ENCODE measurements at places on chromosomes 5 and 9.

DNA sequence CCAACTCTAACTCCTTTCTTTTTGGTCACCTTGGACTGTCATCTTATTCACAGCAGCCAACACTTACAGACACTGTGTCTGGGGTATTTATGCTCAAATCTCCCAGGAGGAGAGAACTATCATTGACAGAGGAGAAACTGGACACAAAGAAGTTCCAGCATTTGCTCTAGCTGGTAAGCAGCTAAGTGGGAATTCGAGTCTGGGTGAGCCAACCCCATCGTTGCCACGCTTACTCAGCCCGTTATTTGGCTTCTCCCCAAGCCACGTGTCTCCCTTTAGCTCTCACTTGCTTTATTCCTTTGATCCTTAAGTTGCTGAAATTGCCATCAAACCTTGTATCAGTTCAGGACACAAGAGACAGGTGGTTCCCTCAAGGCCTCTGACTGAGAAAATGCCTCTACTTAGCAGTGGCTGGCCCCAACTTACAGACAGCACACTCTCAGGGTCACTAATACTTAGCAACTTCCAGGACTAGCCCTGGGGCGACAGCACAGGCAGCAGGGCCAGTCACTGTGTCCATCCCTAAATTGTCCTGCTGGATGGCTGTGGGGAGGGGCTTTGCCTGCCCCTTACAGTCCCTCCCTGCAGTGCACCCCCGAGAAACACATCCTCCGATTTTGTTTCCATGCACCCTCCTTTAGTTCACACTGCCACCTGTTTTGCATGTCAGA, 1.4 kb downstream of the SLC36A2 start:
- no peak for DNase-seq

DNA sequence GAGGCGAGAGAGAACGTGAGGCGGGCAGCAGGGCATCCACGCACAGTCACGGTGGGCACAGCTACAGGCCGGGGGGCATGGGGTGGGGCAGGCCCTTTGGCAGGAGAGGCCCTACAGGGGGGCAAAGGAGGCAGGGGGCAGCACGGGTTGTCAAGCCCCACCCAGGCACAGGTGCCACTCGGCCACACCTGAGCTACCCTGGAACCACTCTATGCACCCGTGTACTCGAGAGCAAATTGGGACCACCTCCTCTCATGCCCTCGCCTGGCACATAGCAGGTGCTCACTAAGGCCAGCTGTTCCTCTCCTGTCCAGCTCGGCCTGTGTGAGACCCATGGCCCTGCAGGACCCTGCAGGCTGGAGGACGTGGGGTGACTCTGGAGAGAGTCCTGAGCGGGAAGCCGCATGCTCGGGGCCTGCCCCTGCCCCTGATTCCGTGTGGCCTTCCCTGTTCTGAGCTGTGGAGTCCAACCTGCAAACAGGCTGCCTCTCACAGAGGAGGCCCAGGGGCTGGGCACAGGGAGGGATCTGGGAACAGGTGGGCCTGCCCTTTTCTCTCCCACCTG, 31.4 kb upstream of the SARDH start:
- peak; percentile 16 for DNase-seq

GRCh38 chr9:127566351-127567001, 45.6 kb upstream of the STXBP1 start:
- no peak for DNase-seq

GRCh38 chr9:38062106-38062497, 6.9 kb downstream of the SHB start:
- no peak for DNase-seq

DNA sequence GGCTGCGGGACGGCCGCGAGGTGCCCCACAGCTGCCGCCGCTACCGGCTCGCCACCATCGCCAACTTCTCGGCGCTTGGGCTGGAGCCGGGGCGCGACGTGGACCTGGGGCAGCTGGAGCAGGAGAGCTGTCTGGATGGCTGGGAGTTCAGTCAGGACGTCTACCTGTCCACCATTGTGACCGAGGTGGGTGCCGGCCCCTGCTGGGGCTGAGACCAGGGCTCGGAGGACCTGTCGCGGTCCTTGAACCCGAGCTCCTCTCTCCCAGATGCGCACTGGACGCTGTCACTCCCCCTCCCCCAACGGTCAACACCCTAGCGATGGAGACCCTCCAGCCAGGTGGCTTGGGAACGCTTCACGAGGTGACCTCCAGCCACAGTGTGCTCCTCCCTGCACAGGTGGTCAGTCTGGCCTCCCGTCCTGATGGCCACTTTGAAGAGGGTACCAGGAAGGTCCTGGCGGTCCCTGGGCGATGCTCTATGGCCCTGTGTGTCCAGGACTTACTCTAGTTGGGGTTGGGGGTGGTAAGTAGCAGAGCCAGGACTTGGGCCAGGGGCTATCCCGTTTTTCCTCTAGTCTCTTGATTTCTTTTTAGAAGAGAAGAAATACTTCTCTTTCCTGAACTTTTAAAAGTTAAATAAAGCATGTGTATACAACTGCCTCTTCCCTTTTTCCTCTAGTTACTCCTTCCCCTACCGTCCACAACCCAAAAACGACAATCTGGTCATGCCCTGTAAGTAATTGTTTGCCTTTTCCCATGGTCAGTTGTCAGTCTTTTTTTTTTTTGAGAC, 866 bp downstream of the SLC22A5 start:
- DNase-seq, result no peak

DNA sequence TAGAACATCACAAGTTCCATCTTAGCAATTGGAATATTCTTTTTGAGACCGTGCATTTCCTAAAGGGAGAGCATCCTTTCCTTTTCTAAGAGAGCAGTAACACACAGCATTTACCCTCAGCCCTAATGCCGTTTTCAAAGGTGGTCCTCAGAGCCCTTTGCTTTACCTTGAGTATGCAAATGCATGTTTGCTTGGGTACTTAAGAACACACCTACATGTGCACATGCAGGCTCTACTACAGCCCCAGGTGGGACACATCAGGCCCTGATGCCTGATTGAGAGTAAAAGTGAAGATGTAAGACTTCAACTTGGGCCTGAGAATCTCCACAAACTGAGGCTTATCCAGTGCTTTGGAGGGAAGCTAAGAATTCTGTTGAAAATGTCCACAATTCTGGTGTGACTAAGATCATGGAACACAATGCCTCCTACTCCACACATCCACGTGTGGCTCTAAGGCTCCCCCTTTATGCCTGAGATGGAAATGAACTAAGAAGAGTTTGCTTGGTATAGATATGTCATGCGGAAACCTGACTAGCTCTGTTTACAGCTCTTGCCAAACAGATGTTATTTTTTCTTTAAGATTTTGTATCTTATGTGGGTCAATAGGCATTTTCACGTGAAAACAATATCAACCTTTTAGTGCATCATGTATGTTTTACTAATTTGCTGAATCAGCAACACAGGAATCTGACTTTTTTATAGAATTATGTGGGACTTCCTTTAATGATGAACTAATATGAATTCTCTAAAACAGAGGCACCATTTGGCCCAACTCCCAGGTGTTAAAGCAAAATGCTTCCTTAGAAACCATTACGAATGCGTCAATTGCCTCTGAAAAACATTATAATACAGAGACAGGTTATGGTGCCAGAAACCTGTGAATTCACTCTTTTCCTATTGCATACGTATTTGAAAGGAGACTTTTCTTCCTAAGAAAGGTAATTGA, 48.9 kb upstream of the SLC2A8 start:
- no peak for DNase-seq

DNA sequence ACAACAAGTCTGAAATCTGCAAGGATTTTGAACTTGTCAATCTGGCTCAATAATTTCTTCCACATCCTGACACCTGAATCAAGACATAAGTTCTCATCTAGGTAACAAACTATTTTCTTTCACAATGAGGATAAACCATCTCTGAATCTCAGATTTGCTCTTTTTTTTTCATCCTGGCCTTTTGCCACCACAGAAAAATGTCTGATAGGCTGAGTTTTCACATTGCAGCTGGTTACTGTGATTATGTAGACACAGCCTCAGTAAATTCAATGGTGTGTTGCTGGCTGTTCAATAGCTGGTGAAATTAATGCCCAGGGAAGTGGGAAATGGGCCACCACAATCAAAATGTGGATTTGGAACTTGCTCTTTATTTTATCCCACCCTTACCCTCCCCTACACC, 2.8 kb upstream of the ADRA1B start:
- DNase-seq, result no peak

GRCh38 chr9:37251452-37251851, 131.1 kb downstream of the ZCCHC7 start:
- DNase-seq, result no peak

GRCh38 chr9:130215341-130216119, 43.3 kb downstream of the NCS1 start:
- DNase-seq, result no peak

GRCh38 chr5:52743970-52744369, 43.7 kb upstream of the ITGA1 start:
- no peak for DNase-seq

DNA sequence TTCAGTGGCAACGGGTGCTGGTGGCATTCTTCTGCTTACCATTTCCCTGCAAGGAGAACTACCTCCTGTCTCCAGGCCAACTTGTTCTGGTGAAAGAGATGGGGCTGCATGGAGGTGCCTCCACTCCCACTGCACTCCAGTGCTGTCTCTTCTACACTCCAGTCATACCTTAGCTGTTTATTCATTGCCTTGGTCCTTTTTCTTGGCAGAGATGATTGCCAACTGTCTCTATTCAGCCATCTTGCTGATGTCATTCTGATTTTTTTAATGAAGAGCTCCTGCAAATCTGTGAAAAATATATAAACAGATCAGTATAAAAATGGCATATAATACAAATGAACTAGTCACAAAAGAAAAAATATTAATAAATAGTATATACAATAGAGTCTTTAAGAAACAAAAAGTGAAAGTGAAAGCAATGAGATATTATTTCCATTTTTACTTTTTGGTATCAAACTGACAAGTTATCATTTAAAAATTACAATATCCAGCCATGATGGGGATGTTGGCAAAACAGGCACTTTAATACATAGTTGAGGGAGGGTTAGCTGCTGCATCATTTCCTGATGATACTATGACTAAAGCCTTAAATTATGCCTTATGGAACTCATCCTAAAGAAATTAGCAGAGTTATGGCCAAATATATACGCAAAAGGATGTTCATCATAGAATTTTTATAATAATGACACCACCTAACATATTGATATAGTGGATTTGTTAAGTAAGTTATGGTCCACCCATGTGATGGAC, 109.4 kb downstream of the CARTPT start:
- no peak for DNase-seq

DNA sequence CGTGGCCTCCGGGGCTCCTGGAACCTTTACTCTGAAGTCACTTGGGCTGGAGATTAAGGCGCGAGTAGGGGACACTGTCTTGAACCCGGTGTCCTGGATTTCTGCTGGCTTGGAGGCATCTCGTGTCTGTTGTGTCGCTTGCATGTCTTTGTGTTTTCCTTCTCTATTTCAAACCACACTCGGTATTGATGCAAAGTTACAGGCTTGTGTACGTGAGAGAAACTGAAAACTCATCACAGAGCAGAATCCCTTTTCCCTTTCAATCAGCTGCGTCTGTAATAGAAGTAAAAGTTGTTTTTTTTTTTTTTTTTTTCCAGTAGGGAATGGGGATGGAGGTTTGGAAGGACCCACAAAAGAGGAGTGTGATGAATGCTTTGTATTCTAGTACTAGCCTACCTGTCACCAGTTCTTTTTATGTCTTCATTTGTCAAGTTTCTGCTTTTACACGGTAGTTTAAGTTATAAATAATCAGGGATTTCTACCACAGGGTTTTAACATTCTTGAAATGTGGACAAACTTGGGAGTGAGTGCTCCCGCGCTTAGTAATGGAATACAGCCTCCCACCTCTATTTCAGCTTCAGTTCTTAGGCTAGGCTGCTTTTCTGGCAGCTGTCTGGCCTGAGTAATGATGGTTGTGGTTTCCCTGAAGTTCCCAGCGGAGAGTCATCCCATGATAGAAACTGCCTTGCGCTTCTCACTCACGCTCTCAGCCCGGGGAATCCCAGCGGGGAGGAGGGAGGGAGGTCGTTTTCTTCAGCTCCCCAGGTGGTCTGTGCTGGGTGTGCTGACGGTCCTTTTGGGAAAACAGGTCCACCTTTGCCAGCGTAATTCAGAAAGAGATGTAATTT, 763 bp downstream of the TJP2 start:
- peak; percentile 77 for DNase-seq

DNA sequence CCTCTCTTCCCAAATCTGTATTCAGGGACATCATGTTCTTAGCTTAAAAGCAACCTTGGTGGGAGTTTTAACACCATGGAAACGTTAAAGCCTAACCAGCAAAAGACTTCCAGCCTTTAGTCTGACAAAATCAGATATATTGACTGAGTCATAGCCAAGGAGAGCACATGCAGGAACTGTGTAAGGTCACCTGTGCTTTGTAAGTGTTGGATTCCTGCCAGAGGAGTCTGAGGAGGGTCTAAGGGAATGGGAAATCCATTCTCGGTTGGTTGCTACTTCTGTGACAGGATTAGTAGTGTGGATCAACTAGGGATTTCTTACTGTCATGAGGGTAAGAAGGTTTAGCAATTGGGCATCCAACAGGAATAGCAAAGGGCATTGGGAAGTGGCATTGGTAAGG, 142.0 kb upstream of the CHD1 start:
- no peak for DNase-seq

- peak; percentile 10 for DNase-seq
These were observed 101.6 kb upstream of the SSBP2 start for GRCh38 chr5:81852291-81853029.

DNA sequence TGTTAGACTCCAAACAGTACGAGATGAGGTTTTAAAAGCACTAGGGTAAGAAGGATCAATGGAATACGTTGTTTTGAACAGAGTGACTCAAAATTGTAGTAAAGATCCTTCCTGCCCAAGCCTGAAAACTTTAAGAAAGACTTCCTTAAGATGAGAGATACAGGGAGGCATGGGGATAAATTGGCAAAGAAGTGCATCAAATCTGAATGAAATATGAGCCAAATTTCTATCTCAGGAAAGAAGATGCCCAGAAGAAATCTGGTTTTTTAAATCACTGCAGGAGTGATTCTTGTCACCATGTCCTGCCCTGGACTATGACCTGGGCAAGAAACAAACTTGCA, 14.9 kb downstream of the FCN2 start:
- DNase-seq, result no peak

- DNase-seq, result no peak
These were observed 822.5 kb downstream of the NR2F1-AS1 start for GRCh38 chr5:92758552-92758951.

GRCh38 chr9:85884256-85884655, 56.7 kb upstream of the NAA35 start:
- no peak for DNase-seq

DNA sequence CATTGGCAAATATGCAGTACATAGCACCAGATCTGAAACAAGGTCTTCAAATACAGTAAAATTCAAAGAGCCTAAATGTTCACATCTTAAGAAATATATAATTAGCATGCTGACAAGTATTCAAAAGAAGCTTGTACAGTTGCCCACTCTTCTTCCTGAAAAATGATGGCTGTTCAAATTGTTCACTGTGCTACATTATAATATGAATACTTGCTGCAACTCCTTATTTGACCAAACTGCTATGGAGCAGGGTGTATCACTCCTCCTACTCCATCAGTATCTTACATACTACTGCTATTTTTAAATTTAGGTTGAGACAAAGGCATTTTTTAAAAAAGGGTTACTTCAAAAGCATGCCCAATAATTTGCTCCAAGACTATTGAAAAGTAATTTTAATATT, 39.3 kb downstream of the RNF145 start:
- no peak for DNase-seq
